ENCODE measurements at places on chromosomes 6 and 20.
A peak's percentile ranks its signal among the peaks of the same experiment; 100 is the strongest.

DNA sequence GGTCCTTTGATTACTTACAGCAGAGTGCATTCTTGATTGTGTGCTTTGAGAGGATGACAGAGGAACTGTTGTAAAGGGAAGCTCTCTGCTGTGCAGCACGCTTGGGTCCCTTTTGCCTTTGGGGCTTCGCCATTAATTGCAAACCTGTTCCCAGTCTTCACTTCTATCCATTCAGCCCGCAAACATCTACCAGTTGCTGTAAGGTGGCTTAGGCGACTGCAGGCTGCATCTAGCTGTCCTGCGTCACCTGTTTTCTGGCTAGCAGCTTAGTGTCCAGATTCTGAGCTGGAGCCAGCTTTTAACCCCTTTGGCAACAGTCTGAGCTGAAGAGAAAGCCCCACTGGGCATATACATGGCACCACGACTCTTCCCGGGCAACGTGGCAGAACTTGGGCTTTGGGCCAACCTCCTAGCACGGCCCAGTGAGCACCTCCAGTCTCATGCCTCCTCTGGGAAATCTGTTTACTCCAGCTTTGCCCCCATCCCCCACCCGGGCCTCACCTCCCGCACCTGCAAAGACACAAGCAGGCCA lies 2.5 kb upstream of the FASTKD5 start:
- DNase-seq, result no peak

GRCh38 chr6:135576055-135576454 lies 78.5 kb upstream of the AHI1 start:
- DNase-seq, result peak; percentile 50

DNA sequence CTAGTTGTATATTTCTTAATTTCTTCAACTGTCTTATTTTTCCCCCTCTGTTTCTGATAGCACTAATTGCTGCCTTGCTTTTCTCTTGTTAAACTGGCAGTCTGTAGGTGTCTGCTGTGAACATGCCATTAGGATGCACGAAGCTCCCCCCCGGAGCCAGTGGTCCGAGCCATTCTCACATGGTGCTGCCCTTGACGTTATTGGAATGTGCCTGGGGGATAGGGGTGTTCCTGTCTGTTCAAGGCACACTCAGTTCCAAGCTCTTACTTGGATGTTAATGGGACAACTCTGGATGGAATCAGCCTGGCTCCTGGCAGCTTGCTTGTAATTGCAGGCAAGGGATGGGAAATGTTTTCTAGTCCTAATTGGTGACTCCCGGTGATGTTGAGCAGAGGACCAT lies 68.4 kb downstream of the RREB1 start:
- no peak for DNase-seq

DNA sequence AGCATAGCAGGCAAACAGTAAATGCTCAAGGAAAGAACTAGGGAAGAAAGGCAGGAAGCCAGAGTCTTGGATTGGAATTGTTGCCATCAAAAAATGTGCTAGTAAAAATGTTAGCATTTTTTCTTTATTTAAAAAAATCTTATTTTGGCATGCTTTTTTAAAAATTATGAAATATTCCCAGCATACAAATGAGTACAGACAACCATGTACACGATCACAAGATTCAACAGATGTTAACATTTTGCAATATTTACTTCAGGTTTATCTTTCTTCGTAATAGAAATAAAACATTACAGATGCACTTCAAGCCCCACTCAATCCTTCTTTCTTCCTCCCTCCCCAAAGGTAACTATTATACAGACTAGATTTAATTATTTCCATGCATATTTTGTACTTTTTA lies 27.4 kb upstream of the NOP56 start:
- no peak for DNase-seq

DNA sequence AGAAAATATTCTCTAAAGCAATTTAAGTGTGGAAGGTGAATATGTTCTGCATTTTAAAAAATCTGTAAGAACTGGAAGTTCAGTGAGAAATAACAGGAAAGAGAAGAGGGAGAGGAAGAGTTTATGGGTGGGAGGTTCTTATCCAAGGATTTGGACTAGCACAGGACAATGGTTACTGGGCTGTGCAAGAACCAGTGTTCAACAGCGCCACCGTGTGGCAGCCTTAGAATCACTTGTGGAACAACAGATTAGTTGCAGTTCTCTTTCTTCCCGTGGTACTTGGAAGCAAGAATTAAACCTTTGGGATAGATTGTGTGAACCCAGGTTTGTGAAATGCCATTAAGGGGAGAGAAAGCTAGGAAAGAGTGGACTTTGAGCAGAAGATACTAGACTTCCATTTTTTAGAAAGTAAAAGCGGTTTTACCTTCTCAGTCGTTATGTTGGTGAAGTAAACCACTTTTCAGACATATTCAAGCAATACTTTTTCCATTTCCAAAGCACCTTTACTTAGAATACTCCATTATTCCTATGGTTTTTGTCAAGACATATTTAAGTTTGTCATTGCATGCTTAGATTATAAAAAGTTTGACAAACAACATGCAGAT lies 436.7 kb downstream of the RNF144B start:
- DNase-seq, result peak; percentile 19

- peak; percentile 46 for DNase-seq
Measured at GRCh38 chr20:57928181-57928967, 218.6 kb upstream of the PMEPA1 start.

DNA sequence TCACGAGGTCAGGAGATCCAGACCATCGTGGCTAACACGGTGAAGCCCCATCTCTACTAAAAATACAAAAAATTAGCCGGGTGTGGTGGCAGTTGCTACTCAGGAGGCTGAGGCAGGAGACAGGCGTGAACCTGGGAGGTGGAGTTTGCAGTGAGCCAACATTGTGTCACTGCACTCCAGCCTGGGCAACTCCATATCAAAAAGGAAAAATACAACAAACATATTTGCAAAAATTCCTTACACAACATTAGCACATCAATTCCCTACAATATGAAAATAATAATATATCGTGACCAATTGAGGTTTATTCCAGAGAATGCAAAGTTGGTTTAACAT lies 38.8 kb upstream of the PLEKHG1 start:
- no peak for DNase-seq

Measured in brain microvascular endothelial cell (primary cell).